Lower lobe of right lung (tissue), 2 donors: ENCODE measurements at places on chromosomes 13 and 19. TPM values are rescaled to one million over a fixed set of nuclear protein-coding genes. Genes with fewer than 3 reads are reported as not detected.

The ZNF497 gene
- 2.5 TPM for total RNA-seq

The FXYD1 gene
- total RNA-seq, result 49.7 TPM

The SSC5D gene
- 4.7 TPM for total RNA-seq

The GNG8 gene
- total RNA-seq, result not detected

The TINCR gene
- total RNA-seq, result 3.9 TPM

The ICAM4 gene
- 10.0 TPM for total RNA-seq

The ZFR2 gene
- total RNA-seq, result 0.41 TPM

The WDR88 gene
- total RNA-seq, result not detected

The ZNF723 gene
- not detected for total RNA-seq

The NLRP11 gene
- not detected for total RNA-seq

The KLK1 gene
- total RNA-seq, result 1.9 TPM

The PALM gene
- 37.0 TPM for total RNA-seq

The R3HDM4 gene
- 46.0 TPM for total RNA-seq

The PSPN gene
- total RNA-seq, result 2.2 TPM

The NAPSA gene
- 1,633 TPM for total RNA-seq

The NPAS1 gene
- 1.8 TPM for total RNA-seq

The ATP12A gene
- total RNA-seq, result 1.3 TPM

The C19orf73 gene
- total RNA-seq, result 1.4 TPM
